ENCODE measurements at places on chromosomes 16 and 17.

DNA sequence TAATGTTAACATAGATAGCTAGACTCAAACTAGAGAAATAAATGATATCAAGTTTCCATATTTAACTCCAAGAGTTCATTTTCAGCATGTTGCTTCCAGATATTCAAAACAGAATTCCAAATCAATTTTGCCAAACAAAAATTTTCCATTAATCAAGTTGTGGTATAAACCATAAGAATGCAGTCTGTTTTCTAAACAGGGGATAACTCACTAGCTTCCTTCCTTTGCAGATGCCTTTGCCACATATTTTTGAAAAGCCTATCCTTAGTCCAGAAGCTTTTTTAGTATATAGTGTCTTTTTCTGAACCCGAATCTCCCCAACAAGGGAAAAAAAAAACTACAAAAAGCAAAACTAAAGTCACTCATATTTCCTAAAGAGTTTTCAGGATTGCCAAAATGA, 61.5 kb downstream of the HELZ start:
- DNase-seq, result no peak

DNA sequence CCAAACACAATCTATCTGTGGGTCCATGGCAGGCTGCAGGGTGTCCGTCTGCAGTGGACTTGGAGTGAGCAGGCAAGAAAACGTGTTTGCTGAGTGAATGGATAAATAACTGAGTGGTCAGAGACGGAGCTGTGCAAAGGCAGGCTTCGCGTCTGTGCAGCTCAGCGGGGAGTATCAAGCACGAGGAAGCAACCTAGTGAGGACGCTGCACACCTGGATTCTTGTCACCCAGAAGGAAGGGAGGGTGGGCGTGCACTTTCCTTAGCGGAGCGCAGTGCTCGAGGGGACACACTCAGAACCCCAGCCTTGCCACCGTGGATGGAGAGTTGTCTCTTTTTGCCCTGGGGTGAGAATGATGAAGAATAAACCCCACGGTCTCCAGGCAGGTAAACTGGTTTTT, 1.5 kb upstream of the RCVRN start:
- DNase-seq, result no peak

GRCh38 chr16:31329671-31330552, 25.1 kb upstream of the ITGAX start:
- DNase-seq, result no peak

GRCh38 chr17:50764734-50765149, 2.6 kb downstream of the ANKRD40CL start:
- no peak for DNase-seq

DNA sequence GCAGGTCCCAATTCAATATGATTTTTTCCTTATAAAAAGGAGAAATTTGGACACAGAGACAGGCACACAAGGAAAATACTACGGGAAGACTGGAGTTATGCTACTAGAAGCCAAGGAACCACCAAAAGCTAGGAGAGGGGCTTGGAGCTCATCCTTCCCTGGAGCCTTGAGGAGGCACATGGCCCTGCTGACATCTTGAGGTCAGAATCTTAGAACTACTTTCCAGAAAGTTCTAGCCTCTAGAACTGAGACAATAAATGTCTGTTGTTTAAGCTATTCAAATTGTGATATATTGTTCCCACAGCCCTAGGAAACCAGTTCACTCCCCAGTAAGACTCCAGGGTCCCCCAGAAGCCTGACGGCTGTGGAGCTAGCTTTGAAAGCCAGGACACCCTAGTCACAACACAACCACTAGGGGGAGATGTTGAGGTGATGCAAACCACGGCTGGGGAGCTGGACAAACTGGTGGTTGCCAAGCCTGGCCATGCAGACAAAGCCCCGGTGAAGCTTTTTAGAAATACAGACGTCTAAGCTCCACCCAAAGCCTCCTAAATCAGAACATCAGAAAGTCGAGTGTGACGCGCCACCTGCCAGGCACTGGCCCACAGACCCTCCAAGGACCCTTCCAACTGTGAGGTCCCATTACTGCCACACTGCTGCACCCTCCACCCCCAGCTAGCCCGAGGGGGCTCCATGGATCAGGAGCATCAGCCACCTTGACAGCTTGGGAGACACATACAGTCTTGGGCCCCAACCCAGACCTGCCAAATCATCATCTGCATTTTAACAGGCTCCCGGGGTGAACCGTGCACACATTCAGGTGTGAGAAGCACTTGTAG, 106.4 kb downstream of the SLC39A11 start:
- DNase-seq, result no peak

DNA sequence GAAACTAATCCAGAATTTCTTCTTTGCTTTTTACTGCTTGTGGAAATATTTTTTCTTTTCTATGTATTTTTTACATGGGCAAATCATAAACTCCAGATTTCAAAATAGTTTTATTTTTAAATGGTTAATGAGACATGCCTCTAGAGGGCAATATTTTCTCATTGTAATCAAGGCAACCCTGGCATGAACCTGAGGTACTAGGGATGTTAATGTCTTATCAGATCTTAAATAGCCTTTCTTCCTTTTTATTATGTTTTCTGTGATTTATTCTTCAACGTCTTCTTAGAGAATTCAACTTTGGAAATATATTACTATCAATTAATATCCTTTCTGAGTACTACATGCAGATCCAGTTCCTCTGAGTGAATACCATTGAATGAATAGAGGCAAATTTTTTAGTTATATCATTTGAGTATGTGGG, 324.7 kb downstream of the BCAS3 start:
- no peak for DNase-seq

DNA sequence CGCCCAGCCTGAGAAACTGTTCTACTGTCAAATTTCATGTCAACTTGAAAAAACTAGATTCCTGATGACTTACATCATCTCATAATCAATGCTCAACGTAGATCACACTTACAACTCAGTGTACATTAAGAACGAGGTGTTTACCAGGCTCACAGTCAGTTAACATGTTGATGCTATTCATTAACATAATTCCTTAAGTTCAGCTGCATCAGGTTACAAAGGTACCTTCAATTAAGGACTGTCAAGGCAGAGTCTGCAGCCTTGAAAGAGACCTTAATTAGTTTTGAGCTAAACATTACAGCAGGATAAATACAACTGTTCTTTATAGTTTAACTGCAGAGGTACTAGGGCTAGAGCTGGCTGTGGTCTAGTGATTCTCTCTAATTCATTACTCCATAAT, 1.9 kb downstream of the GNA13 start:
- DNase-seq, result no peak

- DNase-seq, result peak; percentile 41
Measured at GRCh38 chr17:66441101-66441661, 138.8 kb downstream of the PRKCA start.

DNA sequence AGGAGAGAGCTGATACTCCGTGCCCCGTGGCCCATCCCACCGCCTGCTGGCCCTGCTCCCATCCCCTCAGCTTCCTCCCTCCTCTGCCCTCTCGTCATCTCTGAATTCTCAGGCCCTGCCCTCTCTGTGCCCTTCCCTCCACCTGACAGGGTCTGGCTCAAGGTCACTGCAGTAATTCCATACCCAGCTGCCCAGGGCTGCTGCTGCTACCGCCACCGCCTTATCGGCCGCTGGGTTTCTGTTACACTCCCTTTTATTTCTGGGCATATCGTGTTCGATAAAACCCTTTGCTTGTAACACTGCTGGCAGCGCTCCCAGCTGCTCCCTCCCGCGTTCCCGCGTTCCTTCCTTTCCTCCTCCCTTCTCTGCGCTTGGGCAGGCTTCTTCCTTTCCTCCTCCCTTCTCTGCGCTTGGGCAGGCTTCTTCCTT, 1.2 kb downstream of the EPN3 start:
- no peak for DNase-seq

DNA sequence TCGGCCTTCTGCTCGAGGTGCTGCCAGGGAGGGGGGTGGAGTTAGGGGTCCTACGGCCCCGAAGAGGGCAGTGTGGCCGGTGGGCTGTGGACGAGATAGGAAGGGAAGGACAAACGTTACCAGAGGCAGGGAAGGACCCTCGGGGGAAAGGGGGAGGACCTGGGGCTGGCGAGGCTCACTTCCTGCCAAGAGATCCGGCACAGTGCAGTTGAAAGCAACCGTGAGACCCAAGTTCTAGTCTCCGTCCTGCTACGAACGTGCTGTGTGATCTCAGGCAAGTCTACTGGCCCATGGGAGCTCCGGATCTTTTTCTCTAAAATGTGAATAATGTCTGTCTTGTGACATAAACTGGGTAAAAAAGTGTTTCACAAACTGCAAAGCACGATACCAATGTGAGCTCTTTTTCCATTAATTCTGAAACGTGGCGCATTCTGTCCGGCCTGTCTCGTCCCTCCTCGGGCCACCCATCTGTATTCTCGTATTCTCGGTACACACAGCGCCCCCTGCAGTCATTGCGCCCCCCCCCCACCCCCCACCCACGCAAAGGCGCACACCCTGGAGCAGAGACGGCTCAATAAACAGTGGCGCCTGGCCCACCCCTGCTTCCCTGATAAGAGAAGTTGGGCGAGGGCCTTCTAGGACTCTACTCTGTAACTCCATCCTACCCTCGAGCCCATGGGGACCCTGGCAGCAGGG, 8.8 kb downstream of the CYGB start:
- no peak for DNase-seq

GRCh38 chr17:42038221-42038973, 12.0 kb downstream of the C17orf113 start:
- no peak for DNase-seq

DNA sequence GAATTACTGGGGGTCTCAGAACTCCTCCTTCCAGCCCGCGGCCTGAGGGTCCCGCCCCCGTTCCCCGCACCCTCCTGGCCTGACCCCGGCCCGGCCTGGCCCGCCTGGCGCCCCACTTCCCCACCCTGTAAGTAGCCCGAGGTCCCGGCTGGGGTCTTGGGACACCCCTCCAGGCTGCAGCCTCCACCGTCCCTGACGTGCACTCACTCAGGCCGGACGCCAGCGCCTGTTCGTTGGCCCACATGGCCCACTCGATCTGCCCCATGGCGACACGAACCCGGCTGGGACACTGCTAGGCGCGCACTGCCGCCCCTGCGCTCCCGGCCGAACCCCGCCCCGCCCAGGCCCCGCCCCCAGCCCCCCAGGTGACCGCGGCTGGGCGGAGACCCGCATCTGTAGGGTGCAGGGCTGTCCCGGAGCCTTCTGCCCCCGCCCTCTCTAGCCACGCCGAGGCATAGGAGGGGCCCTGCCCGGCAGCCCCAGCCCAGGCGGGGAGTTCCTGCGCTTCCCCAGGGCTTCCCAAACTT, at the start of gene CYBA:
Gene CYBA, minus strand, starts transcription at position 305 of the 527 bp plus-strand sequence. Its CDS starts 40 bp downstream, at position 265.
- no peak for DNase-seq

DNA sequence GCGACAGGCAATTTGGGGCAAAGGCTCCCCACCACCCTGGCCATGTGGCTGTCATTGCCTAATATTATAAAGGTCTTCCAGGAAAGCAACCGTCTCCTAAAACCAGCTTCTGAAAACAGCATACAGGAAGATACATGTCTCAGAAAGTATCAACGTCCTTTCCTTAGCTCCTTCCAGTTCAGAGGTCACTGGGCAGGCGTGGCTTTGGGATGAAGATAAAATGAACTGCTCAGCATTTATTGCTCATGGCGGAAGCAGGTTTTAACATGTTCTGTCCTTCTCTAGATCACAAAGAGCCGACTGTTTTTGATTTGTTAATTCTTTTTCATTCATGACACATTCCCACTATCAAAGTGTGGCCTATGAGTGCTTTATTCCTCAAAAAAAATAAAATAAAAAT, 8.0 kb downstream of the CFAP20 start:
- no peak for DNase-seq

- DNase-seq, result no peak
Measured at GRCh38 chr16:15535772-15536171, 101.4 kb downstream of the BMERB1 start.

- DNase-seq, result no peak
Measured at GRCh38 chr17:50097926-50098325, 2.8 kb downstream of the PDK2 start.

DNA sequence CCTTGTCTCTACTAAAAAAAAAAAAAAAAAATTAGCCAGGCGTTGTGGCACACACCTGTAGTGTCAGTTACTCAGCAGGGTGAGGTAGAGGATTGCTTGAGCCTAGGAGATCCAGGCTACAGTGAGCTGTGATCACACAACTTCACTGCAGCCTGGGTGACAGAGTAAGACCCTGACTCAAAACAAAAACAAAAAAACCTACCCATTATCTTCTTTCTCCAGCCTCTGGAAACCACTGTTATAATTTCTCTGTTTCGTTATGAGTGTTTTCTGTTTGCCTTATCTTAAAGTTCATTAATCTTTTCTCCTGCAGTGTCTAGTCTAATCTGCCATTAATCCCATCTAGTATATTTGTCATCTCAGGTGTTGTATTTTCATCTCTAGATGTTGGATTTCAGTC, 18.6 kb upstream of the CLTC start:
- DNase-seq, result no peak

DNA sequence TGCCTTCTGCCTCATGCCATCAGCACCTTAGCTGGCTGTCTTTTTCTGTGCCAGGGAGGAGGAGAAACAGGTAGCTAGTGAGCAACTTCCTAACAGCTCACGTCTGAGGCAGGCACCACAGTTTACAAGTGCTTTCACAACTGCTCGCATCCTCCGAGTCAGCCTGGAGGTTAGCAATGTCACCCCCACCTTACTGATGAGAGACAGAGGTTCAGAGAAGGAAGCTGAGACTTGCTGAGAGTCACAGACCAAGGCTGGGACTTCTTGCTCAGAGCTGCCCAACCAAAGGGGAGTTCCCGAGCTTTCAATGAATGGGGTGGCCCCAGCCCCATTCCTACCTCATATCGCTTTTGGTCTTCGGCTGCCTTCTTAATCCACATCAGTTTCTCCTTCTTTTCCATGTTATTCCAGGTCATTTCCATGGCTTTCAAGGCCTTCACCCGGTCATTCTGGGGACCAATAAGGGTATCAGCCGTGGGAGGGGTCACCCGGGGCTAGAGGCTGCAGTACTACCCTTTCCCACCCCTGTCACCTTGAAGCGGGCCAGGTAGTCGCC, 9.6 kb downstream of the UBTF start:
- no peak for DNase-seq

DNA sequence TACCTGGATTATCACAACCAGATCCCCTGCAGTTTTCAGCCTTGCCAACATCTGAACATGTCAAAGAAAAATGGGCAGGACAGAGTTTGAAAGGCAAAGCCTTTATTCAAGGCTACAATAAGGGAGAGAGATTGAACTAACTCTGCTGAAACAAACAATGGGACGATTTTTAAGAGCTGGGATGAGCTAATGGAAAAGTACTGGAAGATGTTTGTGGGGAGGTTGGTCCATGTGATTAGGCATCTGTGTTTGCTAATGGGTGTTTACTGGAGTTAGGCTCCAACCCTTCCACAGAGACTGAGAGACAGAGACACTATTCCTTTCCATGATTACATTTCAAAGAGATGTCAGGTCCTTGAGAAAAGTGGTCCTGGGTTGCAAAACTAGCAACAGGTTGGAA, 35.0 kb upstream of the HSBP1 start:
- no peak for DNase-seq

Measured in SIG-M5 (cell line).